Heart left ventricle (tissue), 16 donors: ENCODE measurements at places on chromosomes 2 and 18.

DNA sequence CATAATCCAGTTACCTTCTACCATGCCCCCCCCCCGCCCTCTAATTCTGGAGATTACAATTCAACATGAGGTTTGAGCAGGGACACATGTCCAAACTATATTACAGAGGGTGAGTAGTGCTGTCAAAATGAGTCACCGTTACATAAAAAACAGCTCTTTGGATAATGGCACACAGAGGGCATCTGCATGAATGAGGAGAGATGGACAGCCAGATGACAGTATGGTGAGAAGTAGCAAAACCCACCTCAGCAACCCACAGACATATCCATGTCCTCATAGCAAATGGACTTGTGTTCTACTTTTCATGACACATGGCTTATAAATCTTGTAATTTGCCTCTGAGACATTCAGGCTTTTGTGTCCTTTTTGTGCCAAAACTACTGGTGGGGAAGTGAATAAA, 132.0 kb downstream of the EML6 start:
- DNase-seq = no peak

DNA sequence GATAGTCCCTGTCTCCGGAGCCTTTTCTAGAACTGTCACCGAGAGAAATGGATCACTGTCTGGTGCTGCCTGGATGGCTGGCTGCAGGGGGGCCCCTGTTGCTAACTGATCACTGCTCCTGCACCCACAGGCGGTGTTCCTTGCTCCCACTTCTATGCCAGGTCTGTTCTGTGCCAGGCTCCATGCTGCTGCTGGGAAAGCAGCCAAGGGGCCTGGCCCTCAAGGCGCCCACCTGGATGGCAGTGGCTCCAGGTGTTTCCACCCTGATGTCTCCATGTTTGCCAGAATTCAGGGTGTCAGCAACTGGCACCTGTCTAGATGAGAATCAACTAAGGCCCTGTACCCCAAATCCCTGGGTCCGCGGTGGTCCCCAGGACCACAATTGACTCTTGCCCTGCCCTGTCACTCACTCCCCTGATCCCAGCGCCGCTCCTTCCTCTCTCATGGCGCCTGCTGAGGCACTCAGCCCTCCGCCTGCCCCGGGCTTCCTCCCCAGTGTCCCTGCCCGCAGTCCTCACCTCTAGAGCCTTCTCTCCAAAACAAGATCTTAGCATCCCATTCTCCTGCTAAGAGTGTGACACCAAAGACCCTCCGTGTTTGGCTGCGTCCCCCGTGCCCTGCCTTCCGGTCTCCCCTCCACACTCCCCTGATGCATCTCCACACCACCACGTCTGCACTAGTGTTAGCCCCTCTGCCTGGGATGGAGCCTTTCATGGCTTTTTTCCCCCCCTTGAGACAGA, 72.5 kb upstream of the OTOF start:
- DNase-seq = no peak

- DNase-seq = no peak
Observed at GRCh38 chr2:173511357-173511756, 156.7 kb downstream of the CDCA7 start.

DNA sequence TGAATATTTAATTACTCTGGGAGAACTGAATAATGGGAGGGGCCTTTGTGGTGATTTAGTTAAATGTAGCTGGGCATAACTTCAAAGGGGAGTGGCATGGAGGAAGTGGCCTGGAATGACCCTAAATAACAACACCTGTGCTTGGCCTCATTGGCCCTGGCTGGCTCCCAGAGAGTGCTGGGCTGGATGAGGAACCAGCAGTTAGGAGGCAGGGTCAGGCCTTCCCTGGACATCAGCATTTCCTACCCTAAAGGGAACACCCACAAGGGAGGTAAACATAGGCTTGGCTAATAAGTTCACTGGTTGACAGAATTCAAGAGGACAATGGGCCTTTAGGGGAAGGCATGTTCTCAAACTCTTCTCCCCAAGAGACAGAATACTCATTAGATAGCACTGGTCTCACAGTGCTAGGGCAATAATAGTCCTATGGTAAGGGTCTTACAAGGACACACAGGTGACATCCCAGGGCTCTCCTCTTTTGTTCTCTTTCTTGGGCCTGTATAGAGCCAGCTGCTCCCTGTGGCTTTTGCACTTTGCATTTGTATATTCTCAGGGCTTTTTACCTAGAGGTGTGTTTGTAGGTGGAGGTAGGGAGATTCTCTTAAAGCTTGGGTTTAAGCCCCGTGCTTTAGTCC, 106.8 kb downstream of the ZNF519 start:
- DNase-seq = no peak

DNA sequence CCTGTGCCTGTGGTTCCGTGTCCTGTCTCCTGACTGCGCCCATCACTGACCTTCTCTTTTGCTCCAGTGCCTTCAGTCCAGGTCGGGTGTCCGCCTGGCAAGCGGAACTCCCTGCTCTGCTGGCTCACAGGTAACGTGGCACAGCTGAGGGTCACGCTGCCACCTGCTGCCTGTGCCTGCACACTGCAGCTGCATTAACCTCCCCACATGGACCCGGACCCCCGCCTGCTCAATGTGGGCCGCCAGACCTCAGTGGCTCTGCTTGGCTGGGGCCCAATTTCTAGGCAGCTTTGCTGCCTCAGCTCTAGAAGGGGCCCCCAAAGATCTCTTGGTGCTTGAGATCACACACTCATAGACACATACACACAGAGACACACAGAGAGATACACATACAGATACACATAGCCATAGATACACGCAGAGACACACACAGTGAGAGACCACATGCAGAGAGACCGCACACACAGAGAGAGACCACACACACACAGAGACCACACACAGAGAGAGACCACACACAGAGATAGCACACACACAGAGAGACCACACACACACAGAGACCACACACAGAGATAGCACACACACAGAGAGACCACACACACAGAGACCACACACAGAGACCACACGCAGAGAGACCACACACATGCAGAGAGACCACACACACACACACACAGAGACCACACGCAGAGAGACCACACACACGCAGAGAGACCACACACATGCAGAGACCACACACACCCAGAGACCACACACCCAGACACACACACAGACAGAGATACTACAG, 14.9 kb upstream of the CNNM3 start:
- peak; percentile 58 for DNase-seq

GRCh38 chr2:216866515-216867095, 6.7 kb upstream of the TNP1 start:
- no peak for DNase-seq

DNA sequence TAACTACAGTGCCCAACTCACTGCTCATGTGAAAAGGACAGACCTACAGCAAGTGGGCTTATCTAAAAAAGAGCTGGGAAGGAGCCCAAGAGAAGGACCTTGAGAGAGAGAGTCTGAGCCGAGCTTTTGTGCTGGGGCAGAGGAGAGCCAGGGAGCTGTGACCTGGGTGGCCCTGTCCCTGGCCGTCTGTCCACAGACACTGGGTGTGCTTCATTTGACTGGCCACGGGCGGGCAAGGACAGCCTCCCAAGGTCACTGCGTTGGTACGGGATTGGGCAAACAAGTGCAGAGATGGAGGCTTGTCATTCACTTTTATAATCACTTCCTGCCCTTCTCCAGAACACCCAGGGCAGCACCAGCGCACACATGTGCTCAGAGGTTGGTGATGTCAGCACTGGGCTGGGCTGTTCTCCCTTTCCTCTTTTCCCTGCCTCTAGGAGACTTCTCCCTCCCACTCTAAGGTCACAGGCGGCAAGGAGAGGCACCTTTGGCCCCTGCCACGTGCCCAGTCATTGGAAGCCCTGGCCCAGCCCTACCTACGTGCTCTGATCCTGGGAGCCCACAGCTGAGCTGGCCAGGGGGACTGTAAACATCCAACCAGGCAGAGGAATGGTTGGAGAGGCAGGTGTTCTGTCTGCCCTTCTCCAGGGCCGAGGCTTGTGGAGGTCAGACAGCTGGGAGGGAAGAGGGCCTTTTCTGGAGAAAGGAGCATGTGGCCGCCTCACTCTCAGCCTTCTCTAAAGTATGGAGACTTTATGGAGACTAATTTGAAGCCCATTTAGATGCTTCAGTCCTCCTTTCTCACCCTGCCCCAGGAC, 6.4 kb upstream of the PSD4 start:
- no peak for DNase-seq

DNA sequence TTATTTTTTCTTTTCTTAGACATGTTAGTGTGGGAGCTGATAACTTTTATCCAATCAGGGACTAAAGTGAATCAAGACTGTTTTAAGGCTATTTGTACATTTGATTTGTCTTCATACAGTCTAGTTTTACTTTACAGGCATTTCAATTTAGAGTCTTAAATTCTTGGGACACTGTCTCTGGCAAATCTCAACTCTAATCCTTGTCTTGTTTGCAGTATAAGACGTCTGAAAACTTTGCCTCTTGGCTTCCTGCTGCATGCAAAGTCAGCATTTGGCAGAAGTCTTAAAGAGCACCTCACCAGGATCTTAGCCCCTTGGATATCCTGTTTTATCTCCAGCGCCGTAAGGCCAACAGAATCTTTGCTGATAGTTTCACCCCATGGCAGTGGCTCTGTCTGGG, 30.3 kb downstream of the SPOPL start:
- no peak for DNase-seq

DNA sequence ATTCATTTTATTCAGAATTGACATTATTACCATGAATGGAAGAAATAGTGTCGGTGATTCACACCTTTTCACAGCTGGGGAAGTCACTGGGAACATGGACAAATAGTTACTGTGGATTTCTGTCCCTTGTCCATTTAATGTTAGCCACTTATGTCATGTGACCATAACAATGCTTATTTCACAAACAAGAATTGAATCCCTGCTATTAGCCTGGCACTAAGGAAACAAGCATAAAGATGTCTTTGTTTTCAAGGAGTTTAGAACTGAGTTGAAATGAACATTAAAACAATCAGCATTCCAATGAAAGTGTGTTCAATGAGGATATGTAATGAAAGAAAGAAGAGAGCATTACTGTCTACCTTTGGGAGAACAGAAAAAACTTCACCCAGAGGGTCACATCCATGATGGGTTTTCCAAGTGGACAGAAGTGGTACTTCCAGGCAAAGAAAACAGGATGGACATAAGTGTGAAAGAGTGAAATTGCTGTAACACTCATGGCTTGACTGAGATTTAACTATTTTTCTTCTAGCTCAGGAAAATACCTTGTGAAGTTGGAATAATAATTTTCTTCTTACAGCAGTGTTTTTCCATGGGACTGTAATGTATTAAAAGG, 324.5 kb upstream of the UBE2E3 start:
- no peak for DNase-seq

DNA sequence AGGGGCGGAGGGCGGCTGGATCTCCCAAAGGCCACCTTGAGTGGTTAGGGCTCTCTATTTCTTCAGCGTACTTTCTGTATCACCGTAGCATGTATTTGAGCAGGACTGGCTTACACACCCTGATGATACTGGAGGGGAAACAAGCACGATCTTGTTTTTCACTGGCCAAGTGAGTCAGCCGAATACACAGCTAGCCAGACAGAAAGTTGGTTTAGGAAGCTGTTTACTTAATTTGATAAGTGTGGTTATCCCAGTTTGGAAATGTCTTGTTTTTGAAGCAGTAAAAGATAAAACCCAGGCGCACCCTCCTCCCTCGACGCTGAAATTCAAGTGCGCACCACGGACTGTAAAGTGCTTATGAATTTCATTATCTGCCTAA, 582 bp downstream of the RIOK3 start:
- DNase-seq = no peak

- DNase-seq = no peak
Observed at GRCh38 chr2:18094277-18094676, 215.8 kb downstream of the KCNS3 start.

DNA sequence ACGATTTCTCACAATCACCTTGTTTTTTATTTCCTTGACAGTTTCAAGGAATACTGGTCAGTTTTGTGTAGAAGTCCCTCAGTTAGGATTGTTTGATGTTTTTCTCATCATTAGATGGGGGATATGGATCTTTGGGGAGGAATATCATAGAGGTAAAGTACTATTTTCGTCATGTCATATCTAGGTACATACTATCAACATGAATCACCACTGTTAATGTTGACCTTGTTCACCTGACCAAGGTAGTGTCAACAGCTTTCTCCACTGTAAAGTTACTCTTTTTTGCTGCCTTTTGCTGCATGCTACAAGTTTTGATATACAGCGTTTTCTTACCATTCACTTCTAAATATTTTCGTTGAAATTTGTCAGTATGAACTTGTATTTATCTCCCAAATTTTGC, 32.7 kb downstream of the NLRC4 start:
- DNase-seq = no peak

DNA sequence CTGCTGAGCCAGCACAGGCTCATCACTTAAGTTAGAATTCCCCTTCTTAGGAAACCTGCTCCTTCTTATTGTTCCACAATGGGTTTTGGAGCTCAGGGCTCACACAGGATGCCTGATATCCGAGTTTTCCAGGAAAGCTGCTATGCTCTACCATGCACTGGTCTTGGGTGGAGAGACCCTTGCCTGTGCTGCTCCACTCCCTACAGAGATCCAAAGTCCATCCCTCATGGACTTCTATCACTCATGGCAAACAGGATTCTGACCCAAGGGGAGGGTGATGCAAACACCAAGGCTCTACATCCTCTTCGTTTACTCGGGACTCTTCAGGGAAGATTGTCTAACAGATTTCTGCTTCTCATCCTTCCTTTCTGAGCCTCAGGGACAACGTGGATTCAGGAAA, 5.2 kb downstream of the SULT1C2 start:
- no peak for DNase-seq

DNA sequence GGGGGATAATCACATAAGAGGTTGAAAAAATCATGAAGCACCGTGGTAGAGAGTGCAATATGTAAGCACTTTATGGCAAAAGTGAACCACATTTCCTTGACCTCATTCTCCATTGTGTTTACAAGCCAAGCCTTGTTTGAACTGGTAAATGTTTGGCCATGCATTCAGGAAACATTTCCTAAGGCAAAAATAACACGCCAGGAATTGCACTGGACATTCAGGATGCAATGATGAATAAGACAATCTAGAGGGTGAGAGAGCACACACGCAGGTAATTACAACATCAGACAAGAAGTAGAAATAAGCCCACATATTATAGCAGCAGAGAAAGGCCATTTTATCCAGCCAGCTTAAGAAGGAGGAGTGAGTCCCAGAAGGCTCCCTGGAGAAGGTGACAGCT, 218.0 kb upstream of the OSR1 start:
- no peak for DNase-seq

GRCh38 chr18:57668021-57668420, 46.4 kb upstream of the NARS1 start:
- no peak for DNase-seq

DNA sequence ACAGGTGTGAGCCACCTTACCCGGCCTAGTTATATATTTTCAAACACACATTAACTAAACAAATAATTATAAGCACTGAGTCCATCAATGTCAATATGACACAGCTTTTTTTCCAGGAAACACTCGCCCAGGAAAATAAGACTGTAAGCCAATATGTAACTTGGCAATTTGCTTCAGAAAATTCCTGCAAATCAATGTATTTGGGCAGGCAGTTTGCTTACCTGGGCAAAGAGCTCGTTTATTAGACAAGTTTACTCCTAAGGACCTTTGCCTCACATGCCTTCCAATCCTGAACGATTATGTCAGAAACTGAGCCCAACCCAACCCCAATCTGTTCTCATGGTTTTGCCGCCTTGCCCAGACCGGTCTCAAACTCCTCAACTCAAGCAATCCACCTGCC, 34.7 kb upstream of the NDUFV2 start:
- no peak for DNase-seq

- DNase-seq = no peak
Observed at GRCh38 chr18:21444465-21445212, 155.9 kb downstream of the ESCO1 start.

- DNase-seq = no peak
Observed at GRCh38 chr2:241228860-241229516, 40.5 kb downstream of the ANO7 start.

- no peak for DNase-seq
Observed at GRCh38 chr18:2547477-2548087, 23.7 kb downstream of the METTL4 start.
